ENCODE measurements at places on chromosomes 2 and 18.

DNA sequence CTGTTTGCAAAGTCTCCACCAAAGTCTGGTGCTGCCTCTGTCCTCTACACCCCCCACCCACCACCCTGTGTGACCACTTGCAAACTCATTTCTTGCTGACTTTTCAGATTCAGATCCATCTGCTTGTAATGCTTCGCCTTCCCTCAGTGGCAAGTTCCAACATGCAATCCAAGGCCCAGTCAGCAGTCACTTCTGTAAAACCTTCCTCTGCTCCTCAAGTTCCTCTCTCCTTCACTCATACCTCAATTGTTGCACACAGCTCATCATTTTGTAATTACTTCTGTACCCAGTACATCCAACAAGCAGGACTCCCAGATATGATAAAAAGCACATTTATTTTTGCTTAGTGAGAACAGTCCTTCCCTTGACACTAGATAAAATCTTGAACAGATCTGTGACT is 6.5 kb upstream of the LOXHD1 start:
- no peak for DNase-seq

DNA sequence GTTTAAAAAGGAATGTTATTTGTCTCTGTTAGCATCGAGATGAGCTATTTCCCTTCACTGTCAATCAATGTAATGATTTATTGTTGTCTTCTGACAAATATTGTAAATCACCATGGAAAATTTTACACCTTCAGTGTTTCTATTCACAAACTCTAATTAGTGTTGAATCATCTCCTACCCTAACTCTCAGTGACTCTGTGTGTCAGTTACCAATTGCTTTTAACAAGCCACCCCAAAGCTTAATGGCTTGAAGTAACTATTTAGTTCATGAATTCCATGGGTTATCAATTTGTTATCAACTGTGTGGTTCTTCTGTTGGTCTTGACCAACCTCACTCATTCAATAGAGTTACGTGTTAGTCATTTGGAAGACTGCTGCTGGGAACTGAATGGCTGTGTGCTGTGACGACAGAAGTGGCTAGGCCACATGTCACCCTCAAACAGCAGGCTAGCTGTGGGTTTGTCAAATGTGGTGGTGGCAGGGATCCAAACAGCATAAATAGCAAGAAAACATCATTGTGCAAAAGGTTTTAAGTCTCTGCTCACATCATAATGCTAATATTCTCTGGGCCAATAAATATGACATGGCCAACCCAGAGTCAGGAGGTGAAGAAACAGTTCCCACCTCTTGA is 910.8 kb upstream of the CDH2 start:
- peak; percentile 48 for DNase-seq

- no peak for DNase-seq
Observed at GRCh38 chr2:222671259-222672067, at the start of gene MOGAT1. MOGAT1 (plus strand) TSS chr2:222671658; CDS start chr2:222671786, 128 bp downstream.

DNA sequence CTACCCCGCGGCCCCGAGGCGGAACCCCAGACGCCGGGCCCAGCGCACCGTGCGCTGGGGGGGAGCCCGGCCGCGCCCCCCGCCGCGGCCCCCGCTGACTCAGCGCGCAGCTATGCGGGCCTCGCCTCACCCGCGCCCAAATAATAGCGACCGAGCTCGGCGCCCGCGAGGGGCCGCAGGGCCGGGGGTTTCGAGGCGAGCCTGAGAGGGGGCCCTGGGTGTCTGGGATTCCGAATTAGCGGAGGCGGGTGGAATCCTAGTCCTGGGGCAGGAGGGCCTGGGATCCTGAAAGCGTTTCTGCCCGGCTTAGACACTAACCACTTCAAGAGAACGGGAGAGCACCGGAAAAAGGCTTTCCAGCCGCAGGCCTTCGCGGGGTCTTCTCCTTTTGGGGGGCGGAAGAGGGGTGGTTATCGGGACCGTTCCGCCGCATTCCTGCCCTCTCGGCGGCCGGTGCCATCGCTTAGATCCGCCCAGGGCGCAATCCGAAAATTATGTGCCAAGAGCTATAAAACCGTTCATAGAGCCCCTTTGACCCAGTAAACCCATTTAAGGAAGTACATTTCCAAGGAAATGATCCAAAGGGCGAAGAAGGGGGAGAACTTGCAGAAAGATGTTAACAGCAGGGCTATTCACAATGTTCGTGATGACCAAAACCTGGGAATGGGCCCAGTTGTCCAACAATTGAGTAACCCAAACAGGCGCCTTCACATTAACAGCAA is 681 bp upstream of the ROCK2 start:
- DNase-seq = peak; percentile 64

- DNase-seq = no peak
Observed at GRCh38 chr2:61951881-61952280, 46.4 kb downstream of the COMMD1 start.

GRCh38 chr2:122319539-122320132 is 564.2 kb downstream of the TSN start:
- no peak for DNase-seq

All from astrocyte of the cerebellum (primary cell).